ENCODE measurements at places on chromosomes 6 and 20.

- no peak for DNase-seq
These were observed 97.4 kb upstream of the SOX4 start for GRCh38 chr6:21496196-21496595.

DNA sequence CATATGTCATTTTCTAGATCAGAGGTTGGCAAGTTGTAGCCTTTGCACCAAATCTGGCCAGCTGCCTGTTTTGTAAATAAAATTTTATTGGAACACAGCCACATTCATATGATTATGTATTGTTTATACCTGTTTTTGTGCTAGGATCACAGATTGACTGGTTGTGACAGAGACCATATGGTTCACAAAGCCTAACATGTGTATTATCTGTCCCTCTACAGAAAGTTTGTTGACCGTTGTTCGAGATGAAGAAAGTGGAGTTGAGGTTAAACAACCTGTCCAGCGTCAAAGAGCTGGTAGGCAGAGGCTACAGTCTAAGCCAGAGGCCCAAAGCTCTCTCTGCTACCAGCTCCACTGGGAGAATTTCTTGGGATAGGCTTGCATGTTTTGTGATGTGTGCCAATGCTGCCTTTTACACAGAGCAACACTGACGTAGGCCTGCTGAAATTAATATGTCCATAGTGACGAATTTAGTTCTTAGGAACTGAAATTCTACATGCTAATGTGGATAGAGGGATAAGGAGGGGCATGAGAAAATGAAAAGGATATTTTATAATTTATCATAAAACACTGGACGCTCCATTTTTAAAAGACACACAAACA is 11.7 kb upstream of the IGF2R start:
- no peak for DNase-seq

DNA sequence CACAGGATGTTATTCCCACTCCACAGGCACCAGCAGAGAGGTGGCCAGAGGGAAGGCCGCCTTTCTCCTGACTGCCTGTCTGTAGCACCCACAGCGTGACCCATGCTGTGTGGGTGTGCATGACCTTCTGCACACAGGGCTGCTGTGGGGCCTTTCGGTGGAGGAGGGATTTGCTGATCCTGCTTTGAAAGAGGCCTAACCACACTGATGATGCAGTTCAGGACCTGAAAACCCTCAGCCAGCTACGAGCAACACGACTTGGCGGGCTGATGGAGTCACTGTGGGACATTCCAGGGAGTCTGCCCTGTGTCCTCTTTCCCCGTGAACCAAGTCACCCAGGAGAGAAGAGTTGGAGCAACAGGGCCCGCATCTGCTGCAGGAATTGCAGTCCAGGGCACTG is 49.1 kb downstream of the SYTL3 start:
- DNase-seq: no peak

DNA sequence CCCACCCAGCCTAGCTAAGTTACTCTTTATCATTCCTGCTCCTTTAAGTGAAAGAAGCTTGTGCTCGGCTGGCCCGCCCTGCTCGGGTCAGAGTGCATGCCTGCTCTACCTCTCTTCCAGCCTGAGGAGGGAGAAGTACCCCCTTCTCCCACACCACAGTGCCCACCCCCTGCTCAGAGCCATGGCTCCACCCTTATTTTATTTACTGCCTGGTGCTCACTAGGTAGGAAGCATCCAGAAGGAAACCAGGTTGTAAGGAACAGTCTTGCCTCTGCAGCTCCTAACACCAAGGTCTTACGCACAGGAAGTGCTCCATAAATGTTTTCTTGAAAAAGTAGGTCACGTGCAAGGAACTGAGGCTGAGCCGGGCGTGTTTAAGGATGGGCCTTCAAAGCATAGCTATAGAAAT is 105.7 kb upstream of the SNX9 start:
- no peak for DNase-seq

GRCh38 chr6:106634565-106634964 is 5.2 kb downstream of the QRSL1 start:
- DNase-seq: no peak

GRCh38 chr6:104860221-104860620 is 502 bp upstream of the HACE1 start:
- DNase-seq: no peak

- DNase-seq: no peak
These were observed 62.9 kb upstream of the SLC22A1 start for GRCh38 chr6:160058603-160059215.

GRCh38 chr20:48686238-48687116 is 141.3 kb downstream of the PREX1 start:
- DNase-seq: no peak
